ENCODE measurements at places on chromosomes 5 and 9. TPM values are rescaled to one million over a fixed set of nuclear protein-coding genes. Genes with fewer than 3 reads are reported as not detected.

Gene HAPLN1
- not detected for total RNA-seq

Gene PCDHA4
- total RNA-seq: not detected

Gene STPG3
- not detected for total RNA-seq

Gene SLC6A18
- not detected for total RNA-seq

Gene TEX48
- not detected for total RNA-seq

Gene RLN2
- 0.18 TPM for total RNA-seq

Gene SLCO6A1
- not detected for total RNA-seq

Gene BARHL1
- not detected for total RNA-seq

Gene CSF1R
- total RNA-seq: 0.18 TPM

Gene EIF4E1B
- not detected for total RNA-seq

Gene GABRA1
- not detected for total RNA-seq

Gene ZNF79
- total RNA-seq: 4.8 TPM

Gene SNCAIP
- total RNA-seq: 26.2 TPM

Gene ADAMTS19
- total RNA-seq: not detected

Gene PDE6A
- total RNA-seq: not detected

Gene MFAP3
- total RNA-seq: 24.8 TPM

Gene IGFBPL1
- total RNA-seq: not detected

Gene DMRT3
- total RNA-seq: not detected

Gene CTXN3
- total RNA-seq: not detected

Gene MSX2
- not detected for total RNA-seq

Gene KLHL3
- total RNA-seq: 1.4 TPM

Gene PDCD1LG2
- total RNA-seq: 9.6 TPM

Gene LCN2
- not detected for total RNA-seq

Gene TLE1
- total RNA-seq: 22.5 TPM

Gene MARCOL
- total RNA-seq: not detected

Gene CNOT8
- 66.1 TPM for total RNA-seq

Gene FOXD4L3
- not detected for total RNA-seq

Gene DIPK1B
- not detected for total RNA-seq

Gene ORM2
- total RNA-seq: not detected

Gene ANKRD55
- total RNA-seq: not detected

Gene C5orf52
- total RNA-seq: not detected

Gene TNPO1
- total RNA-seq: 314 TPM

Gene S100Z
- total RNA-seq: not detected

Gene CNTNAP3
- total RNA-seq: 0.53 TPM

Gene TLX3
- not detected for total RNA-seq

Gene TAF1L
- not detected for total RNA-seq

Gene WNT8A
- not detected for total RNA-seq

All from myometrial cell (primary cell).